ENCODE measurements at places on chromosomes 12 and 14.

GRCh38 chr12:55908726-55909512, 18.8 kb downstream of the PYM1 start:
- no peak for DNase-seq

- DNase-seq: no peak
These were observed 207.7 kb upstream of the PLEKHG7 start for GRCh38 chr12:92495108-92495507.

DNA sequence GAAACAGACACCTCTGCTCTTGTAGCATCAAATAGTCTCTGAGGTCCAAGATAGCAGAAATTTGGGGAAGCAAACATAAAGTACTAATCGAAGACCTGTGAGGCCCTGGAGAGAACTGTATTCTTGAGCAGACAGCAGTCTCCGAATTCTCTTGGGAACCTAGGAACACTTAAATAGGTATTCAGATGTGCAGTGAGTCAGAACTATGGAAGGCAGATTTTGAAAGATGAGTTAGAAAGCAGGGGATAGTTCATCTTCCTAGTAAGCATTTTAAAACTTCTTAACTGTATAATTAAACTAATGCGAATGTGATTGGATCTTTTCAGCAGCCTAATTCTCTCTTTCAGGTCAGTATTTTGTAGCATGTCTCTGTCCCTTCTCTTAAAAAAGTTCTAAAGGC, 30.6 kb downstream of the NAA30 start:
- DNase-seq: no peak

GRCh38 chr14:90664911-90665310, 151.3 kb downstream of the TTC7B start:
- no peak for DNase-seq

DNA sequence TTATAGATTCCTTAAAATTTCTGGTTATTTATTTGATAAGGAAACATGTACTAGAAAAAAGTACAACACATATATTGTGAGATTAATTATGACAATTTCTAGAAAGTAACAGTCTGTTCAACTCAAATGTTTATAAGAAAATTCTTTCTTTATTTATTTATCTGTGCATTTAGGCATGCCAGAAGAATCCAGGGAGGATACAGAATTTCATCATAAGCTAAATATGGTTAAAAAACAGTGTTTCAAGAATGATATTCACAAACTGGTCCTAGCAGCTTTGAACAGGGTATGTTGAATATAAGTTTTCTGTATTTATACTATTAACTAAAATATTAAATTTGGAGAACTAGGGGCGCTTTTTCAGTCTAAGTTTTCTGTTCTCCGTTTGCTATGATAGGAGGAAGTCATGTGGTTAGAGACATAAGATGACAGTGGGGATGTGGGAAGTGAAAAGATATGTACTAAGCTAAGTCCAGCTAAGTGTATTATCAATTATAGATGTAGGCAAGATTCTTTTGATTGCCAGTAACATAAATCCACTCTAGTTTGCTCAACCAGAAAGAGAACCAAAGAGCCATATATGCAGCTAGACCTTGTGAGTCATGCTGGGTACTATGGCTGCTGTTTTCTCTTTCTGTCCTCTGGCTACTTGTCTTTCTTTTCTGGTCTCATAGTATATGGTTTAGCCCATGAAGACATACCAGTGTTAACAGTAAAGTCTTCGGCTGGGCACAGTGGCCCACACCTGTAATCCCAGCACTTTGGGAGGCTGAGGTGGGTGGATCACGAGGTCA, 39.0 kb downstream of the LRRK2 start:
- no peak for DNase-seq

- DNase-seq: no peak
These were observed 54.4 kb upstream of the KCNA1 start for GRCh38 chr12:4855121-4855924.

DNA sequence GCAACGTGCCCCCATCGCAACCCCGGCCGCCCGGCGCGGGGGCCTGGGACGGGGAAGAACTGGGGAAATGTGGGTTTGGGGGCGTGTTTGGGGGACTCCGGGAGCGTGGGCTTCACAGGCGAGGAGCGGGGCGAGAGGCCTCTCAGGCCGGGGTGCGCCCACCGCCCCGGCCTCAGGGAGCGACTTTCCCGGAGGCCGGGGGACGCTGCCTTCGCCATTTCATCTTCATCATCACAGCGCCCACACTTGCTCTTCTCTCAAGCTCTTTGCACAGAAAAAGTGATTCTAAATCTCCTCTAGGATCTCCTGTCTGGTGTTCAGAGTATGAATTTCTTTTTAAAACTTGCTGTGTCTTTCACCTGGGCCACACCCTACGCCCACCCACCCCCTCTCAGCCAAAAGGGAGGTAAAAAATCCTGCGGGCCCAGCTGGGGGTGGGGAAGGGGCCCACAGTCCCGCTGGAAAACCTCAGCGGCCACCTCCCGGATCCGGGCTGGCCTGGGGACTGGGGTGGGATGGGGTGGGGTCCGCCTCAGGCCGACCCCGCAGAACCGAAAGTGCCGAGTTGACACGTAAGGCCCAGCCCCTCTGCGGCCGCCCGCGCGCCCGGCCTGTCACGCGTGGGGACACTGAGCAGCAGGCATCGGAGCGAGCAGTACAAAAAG, 7.4 kb downstream of the CDKN1B start:
- no peak for DNase-seq

- DNase-seq: no peak
These were observed 6.8 kb upstream of the NR4A1 start for GRCh38 chr12:52044292-52044983.

DNA sequence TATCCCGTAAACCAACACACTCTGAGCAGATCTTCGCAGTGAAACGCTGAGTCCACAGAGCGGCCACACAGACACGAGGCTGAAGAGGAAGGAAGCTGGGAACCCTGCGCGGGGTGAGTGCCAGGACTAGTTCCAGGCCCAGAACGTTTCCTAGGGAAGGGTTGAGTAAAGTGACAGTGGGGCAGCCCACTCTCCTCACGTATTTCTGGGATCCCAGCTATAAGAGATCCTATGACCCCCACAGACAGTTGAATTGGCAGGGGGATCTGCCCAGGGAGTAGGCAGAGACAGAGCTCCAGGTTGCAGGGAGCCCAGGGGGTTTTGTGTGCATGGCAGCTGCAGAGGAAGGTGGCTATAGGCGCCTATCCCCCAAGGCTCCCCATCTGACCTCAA, 51.1 kb downstream of the GTF2A1 start:
- DNase-seq: peak; percentile 37

- DNase-seq: no peak
These were observed 897.4 kb upstream of the SEL1L start for GRCh38 chr14:82431031-82431430.

- DNase-seq: no peak
These were observed 101.8 kb downstream of the LRIG3 start for GRCh38 chr12:58818546-58818945.

- peak; percentile 32 for DNase-seq
These were observed at the start of gene HOXC5 for GRCh38 chr12:54032627-54033100. Gene HOXC5, plus strand, starts transcription at chr12:54033050. Its CDS starts 73 bp downstream, at chr12:54033123.

- peak; percentile 38 for DNase-seq
These were observed 50.9 kb upstream of the VASH1 start for GRCh38 chr14:76710056-76711010.

DNA sequence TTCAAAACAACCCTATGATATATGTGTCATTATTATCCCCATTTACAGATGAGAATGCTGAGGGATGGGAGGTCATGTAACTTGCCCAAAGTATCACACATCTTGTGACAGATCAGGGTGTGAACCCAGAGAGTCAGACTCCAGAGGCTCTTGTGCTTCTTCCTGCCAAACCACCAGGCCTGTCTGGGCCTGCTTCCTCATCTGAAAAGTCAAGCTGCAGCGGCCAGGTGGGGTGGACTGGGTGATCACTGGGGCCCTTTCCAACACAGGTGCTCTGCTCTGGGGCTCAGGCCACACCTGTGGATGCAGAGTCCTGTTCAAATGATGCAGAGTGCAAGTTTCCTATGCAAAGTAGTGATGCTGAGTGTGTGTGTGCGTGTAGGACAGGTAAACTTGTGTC, 26.7 kb downstream of the TSPAN11 start:
- DNase-seq: no peak

DNA sequence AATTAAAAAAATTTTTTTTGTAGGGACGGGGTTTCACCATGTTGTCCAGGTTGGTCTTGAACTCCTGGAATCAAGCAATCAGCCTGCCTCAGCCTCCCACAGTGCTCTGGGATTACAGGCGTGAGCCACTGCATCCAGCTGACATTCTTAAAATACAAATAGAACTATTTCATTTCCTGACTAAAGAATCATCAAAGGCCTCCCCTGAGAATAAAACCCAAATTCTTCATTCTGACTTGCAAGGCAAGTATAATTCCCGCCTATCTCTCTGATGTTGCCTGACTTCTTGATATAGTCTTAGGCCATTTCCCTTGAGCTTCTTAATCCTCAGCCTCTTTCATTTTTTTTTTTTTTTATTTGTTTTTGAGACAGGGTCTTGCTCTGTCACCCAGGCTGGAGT, 4.4 kb upstream of the BICD1 start:
- DNase-seq: no peak

- no peak for DNase-seq
These were observed 34.3 kb upstream of the TTC7B start for GRCh38 chr14:90850487-90850886.

DNA sequence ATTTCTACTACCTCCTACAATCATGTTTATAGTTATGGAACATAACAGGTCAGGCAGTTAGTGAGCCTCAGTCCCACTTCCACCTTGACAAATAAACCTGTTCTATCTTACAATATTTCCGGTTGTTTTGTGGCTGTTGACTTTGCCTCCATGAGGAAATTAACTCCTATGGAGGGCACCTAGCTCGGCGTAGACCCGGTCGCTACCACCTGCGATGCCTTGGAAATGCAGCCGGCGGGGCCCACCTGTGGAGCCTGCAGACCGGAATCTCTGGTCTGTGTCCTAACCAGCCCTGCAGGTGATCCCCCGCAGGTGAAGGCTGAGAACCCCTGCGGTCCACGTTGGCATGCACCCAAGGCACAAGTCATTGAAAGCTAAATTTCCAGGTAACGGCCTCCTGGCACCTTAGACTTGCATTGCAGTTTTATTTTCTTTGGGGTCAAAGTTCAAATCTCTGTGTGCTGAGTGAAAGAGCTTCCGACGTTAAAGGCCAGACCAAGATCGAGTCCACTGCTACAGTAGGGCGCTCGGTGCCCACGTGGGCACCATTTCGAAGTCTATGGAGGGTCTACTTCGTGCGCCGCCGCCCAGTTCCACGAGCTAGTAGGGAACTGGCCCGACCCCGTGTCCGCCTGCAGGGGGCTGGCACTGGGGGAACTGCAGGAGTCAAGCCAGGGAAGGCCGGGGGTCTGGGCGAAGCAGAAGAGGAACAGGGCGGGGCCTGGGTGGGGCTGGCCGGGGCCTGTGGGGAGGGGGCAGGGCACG, 782 bp upstream of the PIWIL1 start:
- DNase-seq: no peak

All from T-helper 2 cell (primary cell).